ENCODE measurements at places on chromosomes 6 and 20. TPM values are rescaled to one million over a fixed set of nuclear protein-coding genes. Genes with fewer than 3 reads are reported as not detected.

- DNase-seq: no peak
These were observed 691.9 kb downstream of the RFPL4B start for GRCh38 chr6:113039005-113039404.

DNA sequence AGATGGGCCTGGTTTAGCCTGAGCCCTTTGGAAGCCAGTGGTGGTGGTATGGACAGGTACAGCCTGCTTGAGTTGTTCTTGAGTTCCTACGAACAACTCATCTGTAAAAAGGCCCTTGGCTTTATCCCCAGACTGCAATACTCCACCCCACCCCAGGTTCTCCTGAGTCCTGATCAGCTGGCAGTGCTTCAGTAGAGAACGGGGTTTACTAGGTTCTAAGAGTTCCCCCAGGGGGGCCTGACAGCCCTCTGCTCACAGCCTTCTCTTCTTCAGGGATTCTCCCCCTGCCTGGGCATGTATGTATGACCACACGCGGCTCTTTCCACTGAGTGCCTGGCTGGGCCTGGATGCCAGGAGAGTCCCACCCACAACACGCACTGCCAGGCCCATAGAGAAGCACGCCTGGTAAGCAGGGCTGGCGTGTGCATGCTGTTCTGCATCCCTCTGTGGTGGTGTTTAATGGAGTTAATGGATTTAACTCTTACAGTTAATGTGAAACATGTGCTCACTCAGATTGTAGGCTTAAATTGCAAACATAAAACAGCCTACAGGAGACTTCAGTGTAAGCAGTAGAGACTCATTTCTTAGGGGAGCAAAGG is 44.3 kb upstream of the SLC4A11 start:
- no peak for DNase-seq

GRCh38 chr6:47938405-47938804 is 156.6 kb downstream of the OPN5 start:
- no peak for DNase-seq

DNA sequence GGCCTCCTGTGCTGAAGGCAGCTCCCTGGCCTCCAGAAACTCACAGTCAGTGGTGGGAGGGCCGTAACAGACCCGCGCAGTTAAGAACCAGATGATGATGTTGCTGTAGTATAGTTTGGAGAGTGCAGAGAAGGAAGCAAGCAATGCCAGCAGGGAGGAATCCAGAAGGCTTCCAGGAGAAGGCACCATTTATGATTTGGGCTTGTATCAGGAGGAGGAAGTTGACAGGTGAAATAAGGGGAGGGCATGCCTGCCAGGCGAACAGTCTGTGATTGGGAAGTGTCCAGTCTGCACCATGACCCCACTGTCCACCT is 13.3 kb upstream of the BAK1 start:
- no peak for DNase-seq

DNA sequence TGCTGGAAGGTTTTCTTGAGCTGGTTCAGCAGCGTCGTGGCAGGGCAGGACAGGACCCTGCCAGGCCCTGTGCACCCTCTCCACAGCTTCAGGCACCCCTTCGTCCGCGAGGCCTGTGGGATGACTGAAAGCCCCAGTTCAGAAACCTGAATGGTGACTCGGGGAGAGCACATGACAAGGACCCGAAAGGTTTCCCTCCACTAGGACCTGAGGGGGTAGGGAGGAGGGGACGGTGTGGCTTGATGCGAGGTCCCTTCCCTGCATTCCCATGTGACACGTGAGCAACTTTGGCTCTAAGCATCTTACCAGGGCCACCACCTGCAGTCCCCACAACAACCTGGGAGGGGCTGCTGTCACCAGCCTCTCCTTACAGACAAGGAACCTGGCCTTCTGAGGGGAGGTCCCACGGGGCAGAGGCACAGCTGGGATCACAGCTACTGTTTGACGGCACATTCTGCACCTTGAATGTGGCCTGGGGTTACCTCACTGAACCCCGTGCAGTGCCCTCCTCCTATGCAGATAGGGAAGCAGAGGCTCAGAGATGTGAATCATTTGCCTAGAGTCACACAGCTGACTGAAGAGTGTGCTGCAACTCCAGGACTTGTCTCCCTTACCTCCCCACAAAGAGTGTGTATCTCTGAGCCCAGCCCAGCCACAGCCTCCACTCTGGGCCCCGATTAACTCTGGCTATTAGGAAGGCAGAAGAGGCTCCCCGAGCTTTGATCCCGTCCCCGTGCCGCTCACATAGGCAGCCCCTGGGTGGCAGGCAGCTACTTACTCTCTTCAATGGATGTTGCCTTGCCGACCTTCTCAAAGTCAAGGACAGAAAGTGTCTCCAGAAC is 84.6 kb downstream of the PTPN1 start:
- no peak for DNase-seq

- DNase-seq: no peak
These were observed 62.6 kb upstream of the SIRPA start for GRCh38 chr20:1832634-1833033.

- no peak for DNase-seq
These were observed 44.1 kb downstream of the NUP153 start for GRCh38 chr6:17662585-17662984.

GRCh38 chr6:90000864-90001731 is 106.8 kb downstream of the GJA10 start:
- DNase-seq: no peak

- no peak for DNase-seq
These were observed 85.3 kb downstream of the DLGAP4 start for GRCh38 chr20:36391456-36391855.

- no peak for DNase-seq
These were observed 105.0 kb upstream of the ZNF184 start for GRCh38 chr6:27577922-27578321.

DNA sequence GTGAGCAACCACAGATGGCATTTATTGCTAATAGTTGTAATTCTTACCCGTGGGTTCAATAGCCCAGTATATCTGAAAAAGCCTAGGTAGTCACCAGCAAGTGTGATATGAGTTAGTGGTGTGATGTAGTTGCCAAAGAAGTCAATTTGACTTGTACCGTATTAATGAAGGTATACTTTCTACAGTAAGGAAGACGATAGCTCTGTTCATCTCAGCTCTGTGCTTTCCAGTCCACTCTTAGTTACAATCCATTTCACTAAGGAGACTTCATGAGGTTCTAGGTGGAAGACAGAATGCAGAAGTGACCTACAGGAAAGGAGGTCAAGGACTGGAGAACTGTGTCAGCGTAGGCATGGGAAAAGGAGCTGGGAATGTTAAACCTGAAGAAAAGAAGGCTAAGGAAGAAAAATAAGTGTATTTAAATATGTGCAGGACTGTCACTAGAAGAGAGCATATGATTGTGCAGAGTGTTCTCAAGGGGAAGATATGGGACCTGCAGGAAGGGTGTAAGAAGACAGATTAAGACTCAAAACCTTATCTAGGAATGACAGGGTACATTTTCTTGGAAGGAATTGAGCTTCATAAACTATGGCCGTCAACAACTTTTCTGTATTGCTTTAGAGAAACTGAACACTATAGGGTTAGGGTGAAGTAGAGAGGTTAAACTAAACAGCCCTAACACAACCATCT is 116.9 kb upstream of the SCGN start:
- DNase-seq: no peak

- DNase-seq: no peak
These were observed 38.6 kb upstream of the GGTLC1 start for GRCh38 chr20:24027229-24027628.

GRCh38 chr20:22794200-22794599 is 209.8 kb upstream of the FOXA2 start:
- no peak for DNase-seq

DNA sequence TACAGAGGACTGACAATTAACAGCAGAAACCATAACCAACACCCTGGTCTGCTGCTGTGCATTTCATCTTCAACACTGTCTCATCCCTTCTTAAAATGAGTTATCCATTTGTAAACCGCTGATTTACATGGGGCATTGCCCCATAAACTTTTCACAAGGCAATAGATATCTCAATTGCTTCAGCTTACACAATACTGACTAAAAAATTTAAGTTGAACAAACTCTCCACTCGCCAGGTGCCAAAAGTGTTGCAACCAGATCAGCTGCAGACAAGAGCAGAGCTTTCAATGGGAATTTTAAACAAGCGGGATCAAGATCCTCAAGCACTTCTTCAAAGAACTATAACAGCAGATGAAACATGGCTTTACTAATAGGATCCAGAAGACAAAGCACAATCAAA is 183.0 kb downstream of the TASP1 start:
- no peak for DNase-seq

DNA sequence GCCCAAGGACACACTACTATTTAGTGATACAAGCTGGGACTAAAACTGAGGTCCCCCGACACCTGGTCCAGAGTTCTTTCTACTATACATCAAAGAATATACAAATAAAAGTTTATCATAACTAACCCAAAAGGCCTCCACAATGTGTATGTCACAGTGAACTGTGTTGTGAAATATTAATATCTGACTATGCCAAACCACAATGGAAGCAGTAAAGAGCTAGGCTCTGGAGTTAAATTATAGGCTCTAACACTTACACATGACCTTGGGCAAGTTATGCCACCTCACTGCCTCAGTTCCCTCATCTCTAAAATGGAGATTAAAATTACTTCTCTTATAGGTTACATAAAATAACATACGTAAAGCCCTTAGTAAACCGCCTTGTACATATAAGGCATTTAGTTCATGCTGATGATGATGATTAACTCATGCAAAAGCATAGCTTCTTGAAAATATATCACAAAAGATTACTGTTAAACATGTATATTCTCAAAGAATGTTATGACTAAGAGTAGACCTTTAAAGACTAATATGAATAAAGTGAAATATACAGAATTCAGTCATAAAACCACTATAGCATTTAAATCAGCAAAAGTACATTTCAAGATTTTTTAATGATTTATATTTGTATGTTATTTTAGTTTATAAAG is 5.7 kb downstream of the SUPT3H start:
- DNase-seq: no peak

DNA sequence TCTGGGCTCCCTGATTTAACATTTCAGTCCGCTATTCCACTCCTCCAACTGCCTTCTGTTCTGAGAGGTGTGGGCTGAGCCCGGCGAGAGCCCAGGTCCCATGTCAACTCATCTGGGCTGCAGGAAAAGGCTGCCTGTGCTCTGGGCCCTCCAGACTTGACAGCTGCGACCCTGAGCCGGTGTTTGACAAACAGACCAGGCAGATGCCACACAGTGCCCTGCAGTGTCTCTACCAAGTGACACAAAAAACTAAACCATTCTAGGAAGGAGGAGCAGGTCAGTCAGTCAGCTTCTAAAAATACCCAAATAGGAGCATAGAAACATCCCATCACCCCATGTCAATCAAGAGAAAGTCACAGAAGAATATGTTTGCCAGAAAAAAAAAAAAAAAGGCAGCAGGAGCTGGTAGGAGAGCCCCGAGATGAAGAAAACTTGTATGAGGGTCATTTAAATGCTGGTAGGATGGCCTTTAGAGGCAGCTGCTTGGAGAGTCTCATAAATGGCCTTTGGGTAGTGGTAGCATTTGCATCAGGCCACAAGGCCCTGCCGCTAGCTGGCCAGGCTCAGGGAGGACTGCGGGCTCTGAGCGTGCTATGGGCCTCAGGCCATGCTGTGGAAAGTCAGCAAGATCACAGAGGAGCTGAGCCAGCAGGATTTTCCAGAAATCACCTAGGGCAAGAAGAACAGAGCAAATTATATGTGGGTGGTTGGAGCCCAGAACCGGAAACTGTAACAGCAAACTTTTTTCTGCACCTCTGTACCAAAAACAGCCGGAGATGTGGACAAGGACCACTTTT is 36.6 kb upstream of the GFOD1 start:
- DNase-seq: no peak

DNA sequence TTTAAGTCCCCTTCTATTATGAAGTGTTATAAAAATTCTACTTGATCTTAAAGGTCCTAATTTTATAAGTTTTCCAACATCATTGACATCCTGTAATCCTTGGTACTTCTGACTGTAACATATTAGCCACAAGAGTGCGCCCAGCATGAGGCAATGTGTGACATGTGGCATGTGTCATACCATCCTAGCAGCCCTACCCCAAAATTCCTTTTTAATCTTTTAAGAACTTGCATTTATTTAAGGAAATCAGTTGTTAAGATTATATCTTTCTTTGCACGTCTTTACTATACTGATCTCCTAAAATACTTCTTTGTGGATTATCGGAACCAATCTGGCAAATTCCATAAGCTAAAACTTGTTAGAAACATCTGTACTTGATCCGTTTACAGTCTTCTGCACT is 167.1 kb upstream of the SLC24A3 start:
- no peak for DNase-seq

- DNase-seq: no peak
These were observed 20.1 kb downstream of the ZC2HC1B start for GRCh38 chr6:143884216-143884900.

DNA sequence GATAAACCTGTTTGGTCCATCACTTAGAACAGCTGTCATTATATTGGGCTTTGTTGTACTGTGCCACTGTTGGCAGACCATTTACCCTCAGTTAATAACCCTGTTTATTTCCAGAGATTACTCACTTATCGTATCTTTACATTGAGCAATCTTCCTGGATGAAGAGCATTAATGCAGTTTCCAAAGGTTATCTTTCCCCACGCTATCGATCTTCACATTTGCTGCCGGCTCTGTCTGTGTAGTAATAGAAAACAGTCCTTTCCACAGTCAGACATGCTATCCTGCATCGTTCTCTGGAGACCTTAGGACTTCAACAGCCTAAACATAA is 27.4 kb downstream of the GHRH start:
- DNase-seq: no peak

DNA sequence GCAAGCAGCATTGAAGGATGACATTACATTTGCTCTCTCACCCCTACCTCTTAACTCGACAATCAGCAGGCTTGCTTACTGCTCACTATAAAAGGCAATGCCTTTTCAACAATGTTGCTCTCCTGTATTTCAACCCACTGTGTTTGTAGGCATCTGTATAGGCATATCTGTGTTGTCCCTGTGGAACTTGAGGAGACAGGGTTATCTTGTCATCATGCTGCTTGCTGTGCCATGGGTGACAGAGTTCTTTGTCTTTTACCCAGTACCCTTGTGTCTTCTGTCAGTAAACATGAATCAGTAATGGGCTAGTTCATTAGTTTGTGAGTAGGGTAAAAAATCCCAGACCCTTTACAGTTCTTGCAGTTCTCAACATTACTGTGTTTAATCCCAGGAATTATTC is 25.2 kb downstream of the PHF3 start:
- no peak for DNase-seq

GRCh38 chr20:52219441-52219840 is 27.9 kb upstream of the ZFP64 start:
- DNase-seq: no peak

DNA sequence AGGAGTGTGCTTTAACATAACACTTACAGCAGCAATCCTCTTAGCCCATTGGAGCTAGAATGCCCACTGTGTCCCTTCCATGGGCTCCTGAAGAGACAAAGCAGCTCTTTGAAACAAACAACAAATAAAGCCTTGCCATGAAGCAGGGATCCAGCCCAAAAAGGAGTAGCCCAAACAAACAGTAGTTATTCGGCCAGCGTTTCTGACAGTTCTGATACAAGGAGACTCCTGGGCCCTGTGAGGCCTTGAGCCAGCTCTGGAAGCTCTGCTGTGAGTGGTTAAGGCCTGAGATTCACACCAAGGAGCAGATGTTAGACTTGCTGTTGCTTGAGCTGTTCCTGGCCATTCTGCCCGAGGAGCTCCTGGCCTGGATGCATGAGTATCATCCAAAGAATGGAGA is 16.9 kb upstream of the ZSCAN16 start:
- no peak for DNase-seq

PEX6 gene
- 27.1 TPM for total RNA-seq

GABRR1 gene
- total RNA-seq: not detected

CBFA2T2 gene
- total RNA-seq: 19.9 TPM

GCNT2 gene
- total RNA-seq: 0.19 TPM

SLC2A10 gene
- total RNA-seq: 24.8 TPM

CASS4 gene
- total RNA-seq: not detected

TTBK1 gene
- total RNA-seq: 0.08 TPM

BTNL2 gene
- not detected for total RNA-seq
